ENCODE measurements at places on chromosomes 7 and 10. TPM values are rescaled to one million over a fixed set of nuclear protein-coding genes. Genes with fewer than 3 reads are reported as not detected.
A peak's percentile ranks its signal among the peaks of the same experiment; 100 is the strongest.

GRCh38 chr7:66739477-66739876 is 1.1 kb upstream of the RABGEF1 start:
- DNase-seq = no peak

GRCh38 chr7:5419539-5420066 is 4.0 kb downstream of the TNRC18 start:
- DNase-seq = peak; percentile 74

DNA sequence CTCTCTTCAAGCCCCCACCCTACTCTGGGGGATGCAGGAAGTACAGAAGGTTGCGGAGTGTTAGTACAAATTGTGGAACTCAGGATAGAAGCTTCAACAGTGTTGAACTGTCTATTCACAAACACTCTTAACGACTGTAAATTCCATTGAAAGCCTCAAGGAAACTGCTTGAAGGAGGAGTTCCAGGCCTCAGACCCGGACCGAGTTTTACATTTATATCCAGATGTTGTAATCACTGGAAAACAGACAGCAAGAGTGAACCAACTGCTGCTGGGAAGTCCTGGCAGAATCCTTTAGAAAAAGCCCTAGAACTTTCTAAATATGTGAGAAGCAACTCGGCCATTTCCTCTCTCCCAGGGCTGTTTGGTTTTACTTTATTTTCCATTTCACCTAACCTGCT is 84.1 kb upstream of the LRRC18 start:
- peak; percentile 51 for DNase-seq

- no peak for DNase-seq
Observed at GRCh38 chr10:47239211-47239610, 60.8 kb upstream of the GDF10 start.

DNA sequence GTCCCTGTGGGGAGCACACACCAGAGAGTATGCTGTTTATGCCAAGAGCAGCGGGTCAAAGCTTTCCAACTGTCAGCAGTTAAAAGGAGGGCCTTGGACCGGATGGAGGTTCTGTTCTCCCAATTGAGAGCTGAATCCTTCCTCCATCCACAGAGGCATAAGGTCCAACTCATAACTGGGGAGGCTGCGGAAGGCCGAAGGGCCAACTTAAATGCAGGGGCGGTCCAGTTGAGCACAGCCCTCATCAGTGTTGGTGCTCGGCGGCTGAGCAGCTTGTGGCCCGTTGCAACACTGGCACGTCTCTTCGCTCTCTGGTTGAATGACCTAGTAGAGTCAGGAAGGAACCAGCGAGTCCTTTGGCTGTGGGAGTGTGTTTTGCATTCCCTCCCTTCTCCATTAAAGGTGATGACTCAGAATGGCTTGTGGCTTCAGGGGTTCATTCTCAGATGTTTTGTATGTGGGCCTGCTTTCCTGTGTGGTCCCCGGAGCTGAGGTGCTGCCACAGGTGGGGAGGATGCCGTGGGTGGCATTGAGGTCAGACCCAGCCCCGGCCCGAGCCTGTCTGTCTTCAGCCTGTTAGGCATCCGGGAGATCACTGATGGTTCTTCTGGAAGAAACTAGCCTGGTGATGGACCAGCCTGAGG is 44.8 kb upstream of the DMBT1 start:
- DNase-seq = no peak

DNA sequence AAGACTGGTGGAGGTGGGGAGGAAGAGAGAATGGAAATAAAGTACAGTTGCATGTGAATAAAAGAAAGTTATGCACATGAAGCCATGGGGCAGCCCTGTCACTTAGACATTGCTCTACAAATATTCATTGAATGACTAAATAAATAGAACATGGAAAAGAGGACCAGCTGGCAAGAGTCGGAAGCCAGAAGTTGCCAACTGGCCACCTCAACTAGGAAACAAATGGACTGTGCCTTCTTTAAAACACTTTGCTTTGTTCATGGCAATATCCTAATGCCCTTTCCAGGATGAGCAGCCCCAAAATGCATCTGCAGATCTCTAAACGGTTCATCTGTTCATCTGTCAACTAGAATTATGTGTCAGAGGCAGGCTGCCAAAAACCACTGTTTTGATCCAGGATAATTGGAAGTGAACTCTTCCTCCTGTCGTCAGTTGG is 157.3 kb downstream of the NOC3L start:
- peak; percentile 62 for DNase-seq

GRCh38 chr7:156147756-156148504 is 335.7 kb upstream of the SHH start:
- DNase-seq = peak; percentile 52

- peak; percentile 71 for DNase-seq
Observed at GRCh38 chr7:151010307-151011096, 13.8 kb downstream of the ATG9B start.

GRCh38 chr7:41771717-41772116 is 68.8 kb upstream of the INHBA start:
- DNase-seq = no peak

GRCh38 chr10:15430969-15431771 is 60.1 kb upstream of the FAM171A1 start:
- DNase-seq = no peak

DNA sequence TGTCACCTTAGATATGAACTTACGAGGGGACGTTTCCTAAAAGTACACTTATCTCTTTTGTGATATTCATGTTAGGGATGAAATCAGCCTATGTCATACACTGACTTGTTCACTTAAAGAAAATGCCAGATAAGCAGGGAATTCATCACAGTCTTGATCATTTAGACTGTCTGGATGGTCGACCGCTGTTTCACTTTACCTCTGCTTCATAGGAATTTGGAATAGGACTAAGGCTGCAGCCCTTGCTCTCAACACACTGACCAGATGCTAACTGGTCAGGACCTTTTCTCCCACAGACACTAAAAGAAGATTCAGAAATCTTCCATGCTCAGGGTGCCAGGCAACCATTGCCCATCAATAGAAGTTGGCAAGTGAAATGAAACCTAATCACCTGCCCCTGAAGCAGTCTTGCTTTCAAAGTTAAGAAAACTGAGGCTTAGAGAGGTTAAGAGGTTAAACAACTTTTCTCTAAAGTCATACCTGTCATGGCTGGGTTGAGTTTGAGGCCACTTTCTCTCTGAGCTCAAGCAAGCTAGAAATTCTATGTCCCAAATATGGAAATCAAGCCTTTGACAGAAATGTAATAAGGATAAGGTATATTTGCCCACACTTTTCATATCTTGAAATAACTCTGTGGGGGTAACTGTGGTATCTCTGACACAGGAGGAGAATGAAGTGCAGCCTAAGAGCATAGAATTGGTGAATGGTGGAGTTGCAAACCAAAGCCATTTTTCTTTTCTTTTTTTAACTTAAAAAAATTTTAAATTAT is 77.1 kb downstream of the MAP3K8 start:
- no peak for DNase-seq

DNA sequence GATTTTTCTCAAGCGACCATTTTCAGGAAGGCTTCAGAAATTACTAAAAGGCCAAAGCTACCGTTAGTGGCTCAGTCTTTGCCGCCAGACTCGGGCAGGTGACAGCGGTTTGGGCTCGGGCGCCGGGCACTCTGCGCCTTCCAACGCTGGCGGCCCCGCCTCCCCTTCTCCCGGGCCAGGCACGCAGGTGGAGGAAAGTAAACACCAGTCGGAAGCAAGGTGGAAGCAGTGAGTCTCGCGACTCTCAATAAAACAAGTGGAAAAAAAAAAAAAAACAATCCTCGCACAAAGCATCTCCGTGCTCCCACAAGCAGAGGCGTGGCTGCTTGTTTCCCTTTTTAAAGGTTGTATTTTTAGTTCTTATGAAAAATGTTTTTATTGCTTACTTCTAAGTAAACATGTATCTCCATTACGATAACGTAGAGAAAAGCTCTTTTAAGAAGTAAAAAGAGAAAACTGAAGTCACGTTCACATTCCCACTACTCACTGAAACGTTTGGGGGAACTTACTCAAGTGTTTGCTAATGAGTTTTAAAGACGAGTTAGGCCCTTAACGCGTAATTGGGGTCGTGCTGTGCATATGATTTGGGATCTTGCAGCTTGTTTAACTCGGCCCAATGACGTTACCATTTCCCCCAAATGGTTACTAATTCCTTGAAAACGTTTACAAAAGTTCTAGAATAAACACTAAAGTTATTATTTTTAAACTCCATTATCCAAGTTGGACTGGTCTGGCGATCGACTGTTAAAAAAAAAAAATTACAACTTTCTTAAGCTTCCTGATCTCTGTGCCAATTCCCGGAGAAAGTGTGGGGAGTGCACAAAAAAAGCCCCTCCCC is 864 bp downstream of the CDCA7L start:
- peak; percentile 84 for DNase-seq

- no peak for DNase-seq
Observed at GRCh38 chr7:139916717-139917395, 87.8 kb downstream of the TBXAS1 start.

DNA sequence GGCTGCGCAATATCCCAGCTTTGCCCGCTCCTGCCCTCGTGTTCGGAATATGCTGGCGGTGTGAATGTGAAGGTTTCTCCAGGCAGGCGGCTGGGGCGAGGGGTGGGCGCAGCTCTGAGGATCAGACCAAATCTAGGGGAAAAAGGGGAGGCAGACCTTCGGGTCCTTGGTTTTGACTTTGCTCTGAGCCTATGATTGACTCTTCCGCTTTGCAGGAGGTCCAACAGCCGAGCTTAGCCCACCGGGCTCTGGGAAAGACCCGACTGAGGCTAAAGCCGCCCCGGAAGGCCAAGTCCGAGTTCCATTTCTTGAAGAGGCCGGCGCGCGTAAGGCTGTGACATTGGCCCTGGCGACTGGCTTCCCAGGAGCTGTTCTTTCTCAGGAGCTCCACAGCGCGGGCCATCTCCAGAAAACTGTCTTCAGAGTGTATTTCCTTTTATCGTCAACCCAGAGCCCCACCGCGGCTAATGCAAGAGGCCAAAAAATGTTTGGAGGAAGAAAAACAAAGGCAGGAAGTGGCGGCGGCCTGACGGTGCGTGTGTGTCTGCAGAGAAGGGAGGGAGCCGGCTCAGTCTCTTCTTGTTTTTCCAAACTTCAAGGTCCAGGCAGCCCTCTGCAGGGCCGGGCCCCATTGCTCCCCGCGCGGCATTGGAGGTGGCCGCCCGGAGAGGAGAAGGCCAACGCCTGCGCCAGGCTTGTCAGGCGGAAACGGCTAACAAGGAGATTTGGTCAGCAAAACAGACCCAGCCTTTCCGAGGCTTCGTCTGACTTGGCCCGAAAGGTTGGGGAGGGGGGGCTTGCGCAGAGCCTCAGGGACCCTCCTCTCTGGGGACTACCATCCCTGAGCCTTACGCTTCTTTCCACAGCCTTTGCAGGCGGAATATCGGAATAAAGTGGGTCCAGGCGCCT is 3.6 kb upstream of the HOXA11 start:
- DNase-seq = peak; percentile 65

- no peak for DNase-seq
Observed at GRCh38 chr7:131578602-131579001, 22.2 kb upstream of the PODXL start.

GRCh38 chr7:16985621-16986020 is 103.8 kb upstream of the AGR3 start:
- no peak for DNase-seq

DNA sequence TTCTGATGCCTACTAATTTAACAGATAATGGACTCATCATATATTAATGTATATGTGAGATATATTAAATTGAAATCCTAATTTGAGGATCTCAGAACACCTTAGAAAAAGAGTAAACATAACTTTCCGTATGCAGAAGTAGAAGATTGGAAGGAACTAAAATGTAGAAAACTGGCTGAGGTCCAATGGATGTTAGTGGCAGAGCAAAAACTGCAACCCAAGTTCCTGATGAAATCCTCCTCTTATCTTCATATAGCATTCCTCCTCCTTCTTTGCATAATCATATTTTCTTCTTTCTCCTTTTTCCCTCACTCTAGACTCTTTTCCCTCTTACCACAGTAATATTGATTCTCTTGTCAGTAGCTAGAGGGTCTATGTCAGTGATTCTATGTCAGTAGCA is 6.0 kb downstream of the INA start:
- no peak for DNase-seq

DNA sequence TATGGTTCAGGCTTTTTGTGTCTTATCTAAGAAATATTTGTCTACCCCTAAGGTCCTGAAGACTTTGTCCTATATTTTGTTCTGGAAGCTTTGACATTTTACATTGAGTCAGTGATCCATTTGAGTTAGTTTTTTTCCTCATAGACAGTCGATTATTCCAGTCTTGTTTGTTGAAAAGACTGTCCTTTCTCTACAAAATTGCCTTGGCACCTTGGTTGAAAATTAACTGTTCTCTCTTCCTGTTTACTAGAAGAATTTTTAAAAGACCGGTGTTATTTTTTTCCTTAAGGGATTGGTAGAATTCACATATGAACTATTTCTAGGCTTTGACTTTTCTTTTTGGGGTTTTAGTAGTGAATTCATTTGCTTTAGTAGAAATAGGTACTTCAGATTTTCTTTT is 12.0 kb downstream of the PLEKHA1 start:
- no peak for DNase-seq

GRCh38 chr7:114086914-114087652 is 168.3 kb upstream of the PPP1R3A start:
- peak; percentile 62 for DNase-seq

DNA sequence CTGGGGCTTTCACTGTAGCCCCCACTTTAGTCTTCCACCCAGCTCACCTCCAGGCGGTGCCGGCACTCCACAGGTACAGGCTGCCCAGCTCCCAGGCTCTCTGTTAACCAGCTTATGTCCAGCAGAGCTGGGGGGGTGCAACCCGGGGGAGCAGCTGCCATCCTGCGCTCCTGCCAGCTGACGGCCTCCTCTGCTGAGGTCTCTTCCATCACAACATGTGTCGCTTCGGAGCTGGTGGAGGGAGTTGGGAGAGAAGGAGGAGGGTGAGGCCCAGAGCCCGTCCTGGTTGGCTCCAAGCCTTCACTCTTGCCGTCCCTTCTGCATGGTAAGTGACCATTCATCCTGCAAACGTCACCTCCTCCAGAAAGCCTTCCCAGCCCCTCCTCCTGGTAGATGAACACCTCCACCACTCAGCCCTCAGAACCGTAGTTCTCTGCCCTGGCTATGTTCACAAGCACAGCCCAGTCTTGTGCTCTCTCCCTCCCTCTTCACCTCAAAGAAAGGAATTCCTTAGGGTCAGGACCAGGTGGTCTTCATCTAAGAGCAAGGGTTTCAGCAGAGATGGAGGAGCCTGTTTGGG is 1.6 kb downstream of the POLM start:
- DNase-seq = no peak

DNA sequence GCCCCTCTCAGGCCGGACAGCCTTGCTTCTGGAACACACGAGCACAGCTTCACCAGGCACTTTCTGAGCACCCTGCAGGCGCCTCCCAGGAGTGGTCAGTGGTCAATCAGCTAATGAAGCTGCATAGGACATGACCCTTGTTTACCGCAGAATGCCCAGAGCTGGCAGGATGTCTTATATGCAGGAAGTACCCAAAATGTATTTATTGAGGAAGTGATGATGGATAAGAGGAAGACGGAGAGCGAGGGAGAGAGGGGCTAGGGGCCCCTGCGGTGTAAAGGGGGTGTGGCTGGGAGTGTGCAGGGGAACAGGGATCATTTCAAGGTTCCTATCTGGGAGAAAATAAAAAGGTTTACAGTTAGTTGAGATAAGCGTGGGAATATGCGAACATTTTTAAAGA is 3.3 kb downstream of the CYP2E1 start:
- DNase-seq = no peak

- no peak for DNase-seq
Observed at GRCh38 chr10:11284291-11285085, 266.8 kb downstream of the CELF2 start.

CHAT gene
- polyA plus RNA-seq = not detected

PLEKHS1 gene
- 0.17 TPM for polyA plus RNA-seq

MMRN2 gene
- polyA plus RNA-seq = 19.9 TPM

MDFIC gene
- polyA plus RNA-seq = 9.8 TPM

SMURF1 gene
- polyA plus RNA-seq = 6.3 TPM

WDR37 gene
- polyA plus RNA-seq = 6.0 TPM

ZCWPW1 gene
- 7.9 TPM for polyA plus RNA-seq

OR2A12 gene
- not detected for polyA plus RNA-seq

IL6 gene
- polyA plus RNA-seq = 0.58 TPM

SH2D4B gene
- not detected for polyA plus RNA-seq

C10orf53 gene
- polyA plus RNA-seq = not detected

RNF133 gene
- not detected for polyA plus RNA-seq

All from kidney (tissue), 22 donors.